CD4-positive, alpha-beta T cell treated with Interleukin-17A for 4 hours (primary cell): ENCODE measurements at places on chromosomes 6 and 20.

DNA sequence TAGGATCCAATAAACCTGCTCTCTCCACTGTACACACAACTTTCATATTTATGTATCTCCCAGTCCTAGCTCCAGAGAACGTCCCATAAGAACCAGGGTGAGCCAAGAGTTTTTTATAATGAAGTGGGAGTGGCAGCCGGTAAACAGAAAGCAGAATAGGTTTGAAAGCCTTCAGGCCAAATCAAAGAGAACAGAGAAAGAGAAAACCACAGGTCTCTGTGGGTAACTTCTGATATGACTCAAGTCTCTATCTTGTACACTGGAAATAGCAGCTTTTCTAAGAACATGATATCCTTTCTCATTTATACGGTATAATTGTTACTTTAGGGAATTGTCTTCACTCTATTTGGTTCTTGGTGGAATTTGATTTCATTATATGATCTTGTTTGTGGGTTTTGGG, 273.6 kb downstream of the PACRG start:
- DNase-seq, result no peak

- no peak for DNase-seq
Measured at GRCh38 chr6:114281496-114281895, 61.3 kb downstream of the HS3ST5 start.

DNA sequence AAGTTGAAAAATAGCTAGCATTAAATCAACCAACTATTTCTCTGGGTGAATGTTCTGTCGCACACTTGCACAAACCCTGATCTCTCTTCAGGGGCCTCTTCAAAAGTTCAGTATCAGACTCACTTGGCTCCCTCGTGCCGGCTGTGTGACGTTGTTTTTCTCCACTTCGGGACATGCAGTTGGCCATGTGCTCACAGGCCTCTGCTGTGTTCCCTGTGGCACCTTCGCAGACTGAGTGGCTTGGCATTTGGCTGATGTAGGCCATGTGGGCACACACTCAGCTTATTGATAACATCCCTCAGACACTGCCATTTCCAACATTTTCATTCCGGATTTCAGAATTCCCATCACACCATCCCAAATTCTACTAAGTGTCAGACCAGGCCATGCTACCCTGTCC, 49.3 kb downstream of the PACRG start:
- DNase-seq, result no peak

GRCh38 chr20:25247956-25248785, at the start of gene PYGB:
TSS of gene PYGB (plus strand) at chr20:25248085. CDS start at chr20:25248179, 94 bp downstream.
- DNase-seq, result peak; percentile 80

DNA sequence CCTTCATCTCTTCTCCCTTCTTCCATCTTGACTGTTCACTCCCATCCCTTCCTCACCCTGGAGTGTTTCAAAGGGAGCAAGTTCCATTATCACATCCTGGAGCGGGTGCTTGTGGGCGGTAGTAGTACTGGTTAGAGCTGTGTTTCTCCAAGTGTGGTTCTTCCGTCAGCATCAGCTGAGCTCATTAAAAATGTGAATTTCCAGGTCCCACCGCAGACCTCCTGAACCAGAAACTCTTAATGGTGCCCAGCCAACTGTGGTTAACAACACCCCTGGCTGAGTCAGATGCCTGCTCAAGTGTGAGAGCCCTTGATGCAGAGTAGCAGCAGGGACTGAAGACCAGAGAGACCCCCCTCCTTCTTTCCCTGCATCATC, 24.4 kb downstream of the ANGPT4 start:
- DNase-seq, result no peak
